Naive B cell (primary cell): ENCODE measurements at places on chromosomes 3 and 15. TPM values are rescaled to one million over a fixed set of nuclear protein-coding genes. Genes with fewer than 3 reads are reported as not detected.

CHRNA5 gene
- polyA plus RNA-seq, result not detected

TMEM212 gene
- not detected for polyA plus RNA-seq

ASB14 gene
- 1.5 TPM for polyA plus RNA-seq

- DNase-seq, result no peak
These were observed 16.8 kb upstream of the FMN1 start for GRCh38 chr15:33211176-33211808.

GRCh38 chr3:160027541-160028195 is 39.0 kb downstream of the IL12A start:
- no peak for DNase-seq

- no peak for DNase-seq
These were observed 78.1 kb downstream of the NR1D2 start for GRCh38 chr3:24023197-24023596.

GRCh38 chr15:61115241-61115640 is 113.9 kb downstream of the RORA start:
- DNase-seq, result no peak

GRCh38 chr15:52514482-52514881 is 14.2 kb downstream of the MYO5A start:
- DNase-seq, result no peak

DNA sequence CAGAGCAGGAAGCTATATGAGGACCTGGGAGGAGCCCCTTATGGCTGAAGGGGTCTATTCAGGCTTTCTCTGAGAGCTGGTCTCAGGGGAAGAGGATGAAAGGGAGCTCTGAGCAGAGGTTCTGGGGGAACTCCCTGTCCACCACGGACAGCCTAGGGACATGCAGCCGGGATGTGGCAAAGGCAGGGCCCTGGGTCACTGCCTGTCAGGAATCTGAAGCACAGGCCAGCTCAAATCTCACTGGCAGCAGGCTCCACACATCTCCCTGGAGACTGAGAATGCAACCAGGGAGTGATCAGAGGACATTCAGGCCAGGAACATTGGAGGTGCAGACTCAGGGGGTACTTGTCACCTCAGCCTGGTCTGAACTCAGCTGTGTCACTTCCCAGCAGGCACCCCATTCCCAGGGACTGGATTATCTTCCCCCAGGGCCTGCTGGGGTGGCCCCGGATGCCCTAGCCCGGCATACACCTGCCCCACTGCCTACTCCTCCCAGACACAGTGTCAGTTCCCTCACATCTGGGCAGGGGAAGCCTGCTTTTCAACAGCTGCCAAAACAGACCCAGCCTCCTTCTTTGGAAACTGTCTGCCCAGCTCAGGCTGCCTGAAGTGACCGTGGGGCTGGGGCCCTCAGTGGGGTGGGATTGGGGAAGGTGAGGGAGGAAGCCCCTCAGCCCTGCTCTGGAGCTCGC is 18.3 kb upstream of the SEMA3F start:
- no peak for DNase-seq

- no peak for DNase-seq
These were observed 3.1 kb upstream of the NR1I2 start for GRCh38 chr3:119778811-119779210.

- no peak for DNase-seq
These were observed 38.5 kb downstream of the HDC start for GRCh38 chr15:50227076-50227475.

GRCh38 chr3:51943451-51944391 is 1.6 kb downstream of the PARP3 start:
- no peak for DNase-seq

DNA sequence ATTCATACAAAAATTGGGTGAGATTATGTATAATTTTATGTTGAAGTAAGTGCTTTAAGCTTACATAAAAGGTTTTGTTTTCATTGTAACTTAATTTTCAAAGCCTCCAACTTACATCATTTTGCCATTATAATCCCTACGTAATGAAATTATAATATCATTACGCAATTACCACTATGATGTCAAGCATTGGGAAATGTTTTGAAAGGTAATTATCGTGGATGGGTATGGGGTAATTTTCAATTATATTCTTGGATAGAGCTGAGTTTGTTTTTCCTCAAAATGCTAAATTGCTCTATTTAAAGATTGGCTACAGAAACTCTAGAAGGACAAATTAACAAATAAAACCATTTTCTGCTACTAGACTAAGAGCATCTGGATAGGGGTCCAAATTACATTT is 80.2 kb upstream of the FAM3D start:
- DNase-seq, result no peak

DNA sequence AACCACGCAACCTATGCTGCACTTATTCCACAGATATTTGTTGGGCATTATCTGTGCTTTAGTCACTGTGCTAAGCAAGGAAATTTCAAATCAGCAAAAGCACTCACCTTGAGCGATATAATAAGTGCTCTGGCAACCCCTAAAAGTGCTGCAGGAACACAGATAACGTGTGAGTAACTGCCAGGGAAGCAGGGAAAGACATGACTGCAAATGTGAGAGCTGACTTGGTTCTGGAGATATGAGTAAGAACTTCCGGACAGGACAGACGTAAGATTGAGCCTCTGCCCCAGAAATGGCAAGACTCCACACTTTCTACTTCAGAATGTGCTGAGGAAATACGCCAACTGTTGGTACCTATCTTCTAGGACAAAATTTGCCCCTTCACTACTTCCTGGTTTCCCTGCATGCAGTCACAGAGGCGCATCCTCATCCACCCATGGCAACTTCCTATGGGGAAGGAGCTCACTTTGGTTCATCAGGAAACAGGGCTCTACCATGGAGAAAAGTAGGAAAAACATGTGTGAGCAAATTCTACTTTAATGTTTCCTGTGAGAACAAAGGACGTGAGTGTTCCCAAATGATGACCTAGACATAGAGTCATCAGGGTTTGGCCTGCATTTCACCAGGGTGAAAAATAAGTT is 41.7 kb downstream of the AQP9 start:
- no peak for DNase-seq

- DNase-seq, result no peak
These were observed 58.2 kb upstream of the NR2E3 start for GRCh38 chr15:71752128-71752527.

- DNase-seq, result no peak
These were observed 266.4 kb upstream of the CDIN1 start for GRCh38 chr15:36313021-36313420.

DNA sequence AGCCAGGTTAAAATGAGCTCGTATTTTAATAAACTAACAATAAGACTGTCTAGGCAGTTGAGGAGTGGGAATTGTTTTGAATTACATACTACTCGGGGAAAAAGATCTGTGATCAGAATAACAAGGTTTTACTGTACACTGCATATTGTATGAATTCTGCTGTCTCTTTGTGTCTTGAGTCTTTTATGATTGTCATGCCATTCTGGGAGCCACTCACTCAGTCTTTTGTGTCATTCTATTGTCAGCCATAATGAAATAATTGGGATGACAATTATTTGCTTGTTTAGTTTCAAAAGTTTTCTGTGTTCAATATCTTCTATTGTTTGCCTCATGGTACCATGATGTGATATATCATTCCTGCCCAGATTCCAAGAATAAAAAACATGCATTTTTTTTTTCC is 339.6 kb upstream of the TBL1XR1 start:
- no peak for DNase-seq
